ENCODE measurements at places on chromosomes 7 and 10.

DNA sequence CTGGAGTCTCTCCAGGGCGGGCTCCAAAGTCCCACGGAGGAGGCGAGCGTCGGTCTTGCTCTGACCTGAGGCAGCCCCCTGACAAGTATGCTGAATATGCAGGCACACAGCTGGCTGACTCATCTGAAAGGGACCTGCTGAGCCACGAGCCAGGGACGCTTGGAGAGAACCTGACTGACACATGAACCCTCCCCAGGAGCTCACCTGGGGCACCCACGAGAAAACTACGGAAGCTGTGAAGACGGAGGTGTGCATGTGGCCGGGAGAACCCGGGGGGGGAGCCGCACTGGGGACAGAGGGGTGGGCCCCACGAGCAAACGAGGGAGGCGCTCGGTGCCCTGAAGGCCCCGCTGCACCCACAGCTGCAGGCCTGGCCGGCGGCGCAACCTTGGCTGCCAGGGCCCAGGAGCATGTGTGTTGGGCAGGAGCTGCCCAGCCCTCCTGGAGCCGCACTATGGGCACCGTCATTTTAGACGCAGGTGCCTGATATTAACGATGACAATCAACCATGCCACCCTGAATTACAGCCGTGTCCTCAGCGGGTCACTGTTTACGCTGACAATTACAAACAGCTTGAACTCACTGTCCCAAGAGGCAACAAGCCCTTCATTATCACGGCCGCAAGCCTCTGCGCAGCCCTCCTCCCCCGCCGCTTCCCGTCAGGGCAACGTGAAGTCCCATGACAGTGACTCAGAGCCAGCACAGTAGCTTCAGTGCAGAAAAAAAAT lies 64.7 kb downstream of the DIP2C start:
- no peak for DNase-seq

GRCh38 chr7:50396856-50397255 lies 53.3 kb downstream of the FIGNL1 start:
- DNase-seq: no peak

DNA sequence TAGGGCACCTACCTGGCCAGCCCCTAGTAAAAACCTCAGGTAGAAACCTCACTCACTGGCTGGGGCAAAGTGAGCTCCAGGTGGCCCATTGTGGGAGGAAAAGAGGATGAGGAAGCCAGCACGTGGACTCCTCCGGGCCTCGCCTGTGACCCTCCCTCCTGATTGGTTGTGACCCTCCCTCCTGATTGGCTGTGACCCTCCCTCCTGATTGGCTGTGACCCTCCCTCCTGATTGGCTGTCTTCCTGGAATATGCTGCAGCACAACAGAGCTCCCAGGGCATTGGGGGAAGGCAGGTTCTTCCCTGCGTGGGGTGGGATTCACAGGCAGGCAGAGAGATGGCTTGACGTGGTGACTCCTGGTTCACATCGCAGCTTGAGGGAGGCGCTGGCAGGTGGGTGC lies 343.0 kb downstream of the GLRX3 start:
- DNase-seq: no peak

DNA sequence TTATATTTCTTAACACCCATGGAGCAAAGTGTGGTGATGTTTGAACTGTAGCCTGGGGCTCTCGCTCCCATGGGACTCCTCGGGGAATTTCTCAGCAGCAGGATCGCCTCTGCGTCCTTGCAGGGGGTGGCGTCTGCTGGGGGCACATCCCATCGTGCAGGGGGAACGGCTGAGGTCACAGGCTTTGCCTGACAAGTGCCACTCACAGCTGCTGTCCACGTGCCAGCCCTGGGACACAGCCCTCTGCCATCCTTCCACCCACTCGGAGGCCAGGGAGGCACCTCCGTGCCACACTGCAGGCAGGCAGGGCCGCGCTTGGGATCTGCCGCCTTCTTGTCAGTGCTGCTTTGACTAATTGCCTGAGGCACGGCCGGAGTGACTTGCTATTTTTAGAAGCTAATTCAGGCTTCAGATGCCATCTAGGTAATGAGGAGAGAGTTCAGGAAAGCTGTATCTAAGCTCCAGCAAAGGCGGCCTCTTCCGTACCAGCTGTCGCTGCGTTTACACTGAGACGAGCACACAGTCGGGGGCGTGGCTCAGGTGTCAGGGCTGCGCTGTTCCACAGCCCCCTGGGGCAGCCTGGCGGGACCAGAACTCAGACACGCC lies 45.7 kb downstream of the PITRM1 start:
- DNase-seq: peak; percentile 91

GRCh38 chr7:148567524-148567923 lies 23.0 kb upstream of the C7orf33 start:
- no peak for DNase-seq

- no peak for DNase-seq
Observed at GRCh38 chr7:136348542-136349192, 371.5 kb upstream of the MTPN start.

GRCh38 chr10:45179691-45180090 lies 135.7 kb downstream of the OR13A1 start:
- DNase-seq: no peak

GRCh38 chr10:5992398-5992797 lies 15.1 kb upstream of the IL15RA start:
- DNase-seq: no peak

- DNase-seq: no peak
Observed at GRCh38 chr7:36535866-36536664, 146.4 kb downstream of the ANLN start.

DNA sequence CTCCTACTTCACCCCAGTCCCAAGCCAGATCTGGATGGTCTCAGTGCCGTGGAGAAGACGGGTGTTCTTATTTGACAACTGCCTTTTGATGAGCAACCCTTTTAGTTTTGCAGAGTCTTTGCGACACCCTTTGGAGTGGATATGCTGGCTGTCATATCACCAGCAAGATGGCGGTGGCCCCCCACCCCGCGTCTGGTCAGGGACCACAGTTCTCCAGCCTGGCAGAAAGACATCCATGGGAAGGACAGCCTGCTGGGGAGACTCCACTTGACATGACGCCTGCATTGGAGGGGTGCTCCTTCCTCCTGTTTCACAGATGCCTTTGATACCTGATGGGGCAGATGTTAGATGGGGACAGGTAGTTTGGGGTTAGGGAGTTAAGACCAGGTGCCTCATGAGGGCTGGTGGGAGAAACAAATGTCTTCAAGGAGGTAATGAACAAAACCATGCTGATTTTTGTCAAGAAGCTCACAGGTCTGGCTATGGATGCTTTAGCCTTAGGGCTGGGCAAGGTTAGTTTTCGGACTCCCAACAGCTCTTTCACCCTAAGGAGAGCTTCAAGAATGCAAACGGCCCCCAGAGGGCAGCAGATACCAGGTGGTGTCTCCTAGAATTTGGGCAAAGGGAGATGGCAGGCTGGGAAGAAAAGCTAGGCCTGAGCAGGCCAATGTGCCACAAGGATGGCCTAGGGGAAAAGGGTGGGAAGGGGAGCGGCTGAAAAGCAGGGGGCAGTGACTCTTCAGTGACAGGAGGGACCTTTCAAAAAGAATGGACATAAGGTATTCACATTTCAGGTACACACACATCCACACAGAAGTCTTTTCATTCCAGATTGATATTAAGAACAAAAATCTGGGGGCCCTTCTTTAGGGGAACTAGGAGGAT lies 95.2 kb downstream of the CLEC2L start:
- DNase-seq: no peak

GRCh38 chr7:1979591-1980560 lies 252.9 kb downstream of the MAD1L1 start:
- DNase-seq: no peak

GRCh38 chr10:73625004-73625883 lies 16.0 kb downstream of the MYOZ1 start:
- DNase-seq: no peak

DNA sequence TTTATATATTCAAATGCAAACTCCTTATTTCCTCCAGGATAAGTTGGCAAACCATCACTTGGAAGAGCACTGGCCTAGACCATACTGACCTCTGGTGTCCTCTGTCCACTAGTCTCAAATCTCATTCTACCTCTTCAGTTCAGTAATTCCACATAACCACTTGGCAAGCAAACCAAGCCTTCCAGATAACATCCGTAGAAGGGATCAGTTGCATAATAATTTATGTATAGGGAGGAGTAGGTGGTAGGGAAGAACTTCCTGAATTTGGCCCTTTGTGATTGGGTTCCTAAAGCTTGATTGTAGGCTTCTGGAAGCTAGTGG lies 55.0 kb downstream of the WAC start:
- no peak for DNase-seq

GRCh38 chr7:22486597-22486996 lies 13.4 kb downstream of the STEAP1B start:
- no peak for DNase-seq
